Naive thymus-derived CD4-positive, alpha-beta T cell (primary cell): ENCODE measurements at places on chromosomes 2 and 18.

DNA sequence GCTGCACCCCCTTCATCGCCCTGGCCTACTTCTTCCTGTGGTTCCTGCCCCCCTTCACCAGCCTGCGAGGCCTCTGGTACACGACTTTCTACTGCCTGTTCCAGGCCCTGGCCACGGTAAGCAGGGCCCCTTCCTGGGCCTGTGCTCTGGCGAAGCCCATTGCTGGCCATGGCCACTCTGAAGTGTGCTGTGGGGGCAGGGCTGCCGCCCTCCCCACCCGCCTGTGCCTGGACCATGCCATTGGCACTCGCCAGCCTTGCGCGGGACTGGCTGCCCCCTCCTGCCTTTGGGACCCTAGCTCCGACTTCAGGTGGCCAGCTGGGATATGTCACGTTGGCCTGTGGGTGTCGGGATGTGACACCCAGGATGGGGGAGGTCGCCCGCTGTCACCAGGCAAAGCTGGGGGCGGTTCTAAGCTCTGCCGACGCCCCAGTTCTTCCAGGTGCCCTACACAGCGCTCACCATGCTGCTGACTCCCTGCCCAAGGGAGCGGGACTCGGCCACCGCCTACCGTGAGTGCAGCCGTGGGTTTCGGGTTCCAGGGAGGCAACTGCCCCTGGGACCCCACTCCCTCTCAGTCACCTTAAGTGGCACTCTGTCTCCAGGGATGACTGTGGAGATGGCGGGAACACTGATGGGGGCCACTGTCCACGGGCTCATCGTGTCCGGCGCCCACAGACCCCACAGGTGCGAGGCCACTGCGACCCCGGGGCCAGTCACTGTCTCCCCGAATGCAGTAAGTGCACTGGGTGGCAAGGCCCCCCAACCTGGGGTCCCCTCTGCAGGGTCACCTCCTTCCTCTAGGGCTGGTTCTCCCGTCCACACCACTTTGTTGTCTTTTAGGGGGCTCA lies 7.2 kb downstream of the MFSD2B start:
- DNase-seq, result no peak

DNA sequence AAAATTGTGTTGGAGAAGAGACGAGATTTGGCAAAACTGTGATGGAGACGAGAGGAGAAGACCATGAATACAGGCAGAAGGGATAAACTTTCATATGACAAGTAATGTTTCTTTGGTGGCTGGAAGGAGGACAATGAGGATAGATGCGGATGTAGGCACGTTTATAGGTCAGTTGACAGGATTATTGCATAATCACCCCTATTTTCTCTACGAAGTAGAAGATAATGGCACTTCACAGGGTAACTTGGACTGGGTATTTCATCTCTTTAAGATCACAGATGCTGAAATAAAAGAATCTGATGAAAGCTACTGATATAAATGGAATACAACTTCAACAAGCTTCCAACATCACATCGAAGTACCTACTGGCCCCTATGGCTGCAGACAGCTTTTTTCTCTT lies 81.0 kb downstream of the PLEKHM3 start:
- DNase-seq, result no peak

DNA sequence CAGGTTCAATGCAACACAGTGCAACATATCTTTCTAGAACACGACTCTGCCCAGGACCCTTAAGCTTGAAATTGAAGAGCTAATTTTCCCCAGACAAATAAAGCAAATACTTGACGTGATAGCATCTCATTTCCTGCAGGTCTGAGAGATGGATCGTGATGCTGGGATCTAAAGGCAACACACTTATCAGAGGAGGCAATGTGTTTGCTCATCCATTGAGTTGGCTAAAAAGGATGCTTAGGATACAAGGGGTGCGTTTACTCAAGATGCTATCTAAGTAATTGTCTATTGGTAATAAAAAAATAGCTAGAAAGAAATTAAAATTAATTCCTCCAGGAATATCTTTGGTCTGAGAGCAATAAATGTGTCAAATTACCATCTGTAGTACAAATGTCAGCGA lies 129.0 kb downstream of the SOCS6 start:
- no peak for DNase-seq

- DNase-seq, result no peak
These were observed 8.3 kb downstream of the REV1 start for GRCh38 chr2:99481527-99481926.

DNA sequence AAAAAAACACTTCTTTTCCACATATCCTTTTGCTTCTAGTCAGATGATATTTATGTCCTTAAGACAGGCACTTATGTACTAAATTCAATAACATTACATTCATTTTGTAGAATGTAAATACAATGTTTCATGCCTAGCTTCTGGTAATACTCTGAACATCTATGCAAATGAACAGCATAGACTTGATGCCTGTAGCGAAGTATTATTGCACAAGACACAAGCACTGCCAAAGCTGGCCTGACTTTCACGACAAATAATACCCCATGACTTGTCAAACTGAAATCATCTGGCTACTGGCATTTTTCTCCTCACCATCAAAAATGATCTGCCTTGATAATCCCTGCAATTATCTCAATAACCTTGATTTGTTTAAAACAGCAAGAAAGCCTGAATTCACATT lies 101.3 kb downstream of the L3MBTL4 start:
- no peak for DNase-seq

DNA sequence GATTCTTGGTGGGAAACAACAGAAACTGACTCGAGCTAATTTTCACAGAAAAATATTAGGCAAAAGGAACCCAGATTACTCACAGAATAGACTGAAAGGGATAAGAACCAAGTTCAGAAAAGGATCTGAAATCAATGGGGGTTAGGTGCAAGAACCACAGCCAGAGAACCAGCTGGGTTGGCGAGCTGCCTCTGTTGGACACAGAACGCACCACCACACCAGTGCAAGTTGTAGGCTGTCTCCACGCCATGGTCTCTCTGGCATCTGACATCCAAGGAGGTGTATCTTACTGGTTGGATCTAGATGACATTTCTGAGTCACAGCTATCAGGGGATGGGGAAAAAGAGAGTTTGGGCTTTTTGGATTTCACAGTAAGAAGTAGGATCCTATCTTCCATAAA lies 18.6 kb upstream of the ONECUT2 start:
- DNase-seq, result no peak
